ENCODE measurements at places on chromosomes 2 and 18.

DNA sequence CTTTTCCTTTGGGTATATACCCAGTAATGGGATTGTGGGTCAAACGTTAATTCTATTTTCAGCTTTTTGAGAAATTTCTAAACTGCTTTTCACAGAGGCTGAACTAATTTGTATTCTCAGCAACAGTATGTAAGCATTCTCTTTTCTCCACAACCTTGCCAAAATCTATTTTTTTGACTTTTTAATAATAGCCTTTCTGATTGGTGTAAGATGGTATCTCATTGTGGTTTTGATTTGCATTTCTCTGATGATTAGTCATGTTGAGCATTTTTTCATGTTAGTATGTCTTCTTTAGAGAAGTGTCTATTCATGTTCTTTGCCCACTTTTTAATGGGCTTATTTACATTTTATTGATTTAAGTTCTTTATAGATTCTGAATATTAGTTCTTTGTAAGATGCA, 145.5 kb downstream of the TRABD2A start:
- no peak for DNase-seq

- DNase-seq, result no peak
Measured at GRCh38 chr2:5562426-5562825, 129.8 kb upstream of the SOX11 start.

DNA sequence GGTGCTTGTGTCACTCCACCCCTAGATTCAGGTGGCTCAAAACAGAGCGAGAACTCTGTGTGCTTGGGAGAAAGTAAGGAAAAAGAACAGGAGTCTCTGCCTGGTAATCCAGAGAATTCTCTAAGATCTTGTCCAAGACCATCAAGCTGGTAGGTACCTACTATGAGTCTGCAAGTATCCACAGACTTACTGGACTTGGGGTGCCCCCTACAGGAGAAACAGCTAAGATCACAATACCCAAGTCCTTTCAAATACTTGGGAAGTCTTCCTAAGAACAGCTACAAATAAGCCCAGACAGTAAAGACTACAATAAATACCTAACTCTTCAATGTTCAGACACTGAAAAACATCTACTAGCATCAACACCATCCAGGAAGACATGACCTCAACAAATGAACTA, 1143.6 kb upstream of the ACVR2A start:
- DNase-seq, result no peak

GRCh38 chr2:188193230-188193629, 98.4 kb upstream of the GULP1 start:
- DNase-seq, result no peak

- DNase-seq, result no peak
Measured at GRCh38 chr2:234044157-234044556, 6.3 kb upstream of the SPP2 start.

GRCh38 chr2:127155028-127155581, 48.2 kb upstream of the BIN1 start:
- no peak for DNase-seq

DNA sequence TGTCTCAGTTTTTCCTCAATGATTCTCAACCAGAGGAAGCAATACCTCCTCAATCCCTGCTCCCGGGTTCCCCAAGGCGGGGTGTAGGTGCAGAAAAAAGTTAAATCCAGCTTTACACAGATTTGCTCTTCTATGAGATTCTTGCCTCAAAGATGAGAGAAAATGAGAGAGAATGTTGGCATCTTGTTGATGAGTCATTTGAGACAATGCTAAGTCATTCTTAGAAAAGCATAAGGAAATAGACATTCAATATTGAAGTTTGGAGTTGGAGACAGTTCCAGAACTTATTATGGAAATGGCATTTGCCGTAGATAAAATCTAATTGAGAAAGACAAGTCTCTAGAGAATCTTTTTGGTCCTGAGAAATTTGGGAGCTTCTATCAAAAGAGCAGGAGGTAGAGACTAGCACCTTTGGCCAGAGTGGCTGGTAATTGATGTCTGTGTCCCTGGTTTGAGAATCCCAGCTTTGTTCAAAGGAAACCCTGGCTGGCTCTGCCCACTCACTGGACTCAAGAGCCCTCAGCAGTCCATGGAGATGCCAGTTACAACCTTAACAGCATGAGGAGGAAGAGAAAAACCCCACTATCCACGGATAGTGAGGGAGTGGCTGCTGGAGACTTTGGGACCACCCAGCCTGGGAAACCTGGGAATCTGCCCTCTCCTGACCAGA, 181.2 kb downstream of the FAM124B start:
- no peak for DNase-seq

DNA sequence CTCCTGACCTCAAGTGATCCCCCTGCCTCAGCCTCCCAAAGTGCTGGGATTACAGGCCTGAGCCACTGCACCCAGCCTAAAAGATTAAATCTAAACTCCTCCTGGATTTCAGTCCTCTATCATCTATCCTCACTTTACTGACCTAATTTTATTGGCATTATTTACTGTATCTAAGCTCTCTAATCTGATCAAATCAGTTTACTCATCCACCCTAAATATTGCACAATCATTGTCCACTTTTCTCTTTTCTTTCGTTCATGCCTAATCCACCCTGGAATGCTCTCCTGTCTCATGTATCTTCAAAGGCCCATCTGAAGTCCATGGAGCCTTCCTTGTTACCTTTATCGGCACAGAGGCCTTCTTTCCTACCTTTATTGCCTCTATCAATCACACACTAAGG, 31.6 kb upstream of the GPR155 start:
- no peak for DNase-seq

GRCh38 chr2:64225491-64225890, 81.3 kb upstream of the PELI1 start:
- DNase-seq, result no peak

GRCh38 chr2:195532628-195533271, 124.3 kb upstream of the SLC39A10 start:
- no peak for DNase-seq

- DNase-seq, result no peak
Measured at GRCh38 chr18:47870605-47871004, 59.9 kb downstream of the SMAD2 start.

DNA sequence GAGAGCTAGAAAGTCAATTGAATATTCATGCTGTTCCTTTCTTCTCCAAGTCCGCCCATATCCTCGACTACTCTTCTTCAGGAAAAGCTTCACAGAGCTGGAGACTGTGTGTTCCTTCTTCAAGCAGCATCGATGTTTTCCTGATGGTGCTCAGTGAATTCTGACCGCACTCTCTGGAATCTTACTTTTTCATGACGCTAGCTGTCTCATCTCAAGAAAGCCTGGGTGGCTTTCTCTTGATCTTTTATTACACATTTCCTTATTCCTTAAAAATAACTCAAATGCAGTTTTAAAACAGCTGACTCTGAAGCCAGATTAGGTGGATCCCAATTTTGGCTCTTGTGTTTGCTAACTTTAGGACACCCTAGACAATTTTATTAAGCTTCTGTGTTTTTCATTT, 1245.1 kb upstream of the LRRTM1 start:
- no peak for DNase-seq

DNA sequence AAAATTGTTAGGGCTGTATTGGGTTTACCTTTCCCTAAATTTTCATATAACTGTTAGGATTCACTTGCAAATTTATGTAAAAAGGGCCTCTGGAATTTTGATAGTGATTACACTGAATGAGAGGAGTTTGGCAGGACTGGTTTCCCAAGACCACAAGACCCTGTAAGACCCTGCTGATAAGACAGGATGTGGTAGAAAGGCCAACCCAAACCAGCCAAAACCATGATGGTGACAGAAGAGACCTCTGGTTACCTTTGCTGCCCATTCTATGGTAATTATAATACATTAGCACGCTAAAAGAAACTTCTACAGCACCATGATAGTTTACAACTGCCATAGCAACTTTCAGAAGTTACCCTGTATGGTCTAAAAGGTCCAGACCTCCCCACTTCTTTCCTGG, 8.3 kb upstream of the CASP10 start:
- no peak for DNase-seq

- no peak for DNase-seq
Measured at GRCh38 chr2:137237055-137237454, 471.7 kb downstream of the THSD7B start.

DNA sequence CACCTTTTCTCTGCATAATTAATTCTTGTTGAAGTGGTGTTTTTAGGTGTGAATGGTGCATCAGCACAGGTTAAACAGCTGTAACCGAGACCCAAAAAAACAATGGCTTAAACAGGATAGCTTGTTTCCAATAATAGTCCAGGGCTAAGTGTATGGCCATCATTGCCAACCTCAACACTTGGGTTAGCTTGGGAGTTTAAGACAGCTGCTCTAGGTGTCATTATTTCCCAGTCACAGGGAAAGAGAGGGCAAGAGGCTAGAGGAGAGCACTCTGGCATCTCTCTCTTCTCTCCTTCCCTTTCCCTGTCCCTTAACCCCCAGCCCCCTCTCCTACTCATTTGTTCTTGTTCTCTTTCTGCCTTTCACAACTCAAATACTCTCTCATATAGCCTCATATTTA, 21.1 kb downstream of the BIRC6 start:
- no peak for DNase-seq

DNA sequence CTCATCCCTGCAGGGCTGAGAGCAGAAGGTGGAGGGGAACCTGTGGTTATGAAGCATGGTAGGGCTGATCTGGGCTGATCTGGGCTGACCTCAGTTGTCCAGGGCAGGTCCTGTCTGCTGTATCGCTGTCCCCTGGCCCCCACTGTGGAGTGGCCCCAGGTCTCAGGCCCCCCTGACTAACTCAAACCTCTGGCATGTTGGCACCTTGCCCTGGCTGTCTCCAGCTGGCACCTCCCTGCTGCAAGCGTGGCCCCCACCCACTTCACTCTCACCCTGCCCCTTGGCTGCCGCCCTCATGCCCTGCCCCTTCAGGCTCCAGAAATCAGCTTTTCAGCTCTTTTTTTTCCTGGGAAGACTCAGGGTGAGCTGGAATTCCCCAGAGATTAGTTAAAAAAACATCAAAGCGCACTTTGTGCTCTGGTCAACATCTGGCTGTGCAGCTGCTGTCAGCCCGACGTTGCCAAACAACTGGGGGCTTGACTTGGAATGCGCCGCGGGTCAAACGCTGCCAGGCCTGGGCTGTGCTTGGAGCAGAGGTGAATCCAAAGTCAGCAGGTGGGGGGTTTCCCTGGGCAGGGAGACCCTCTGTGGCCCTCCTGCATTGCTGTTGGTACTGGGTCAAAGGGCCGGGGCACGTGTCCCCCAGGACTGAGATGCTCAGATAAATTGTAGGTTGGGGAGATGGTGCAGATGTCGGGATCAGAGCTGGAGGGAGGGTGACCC, 173.8 kb upstream of the HDAC4 start:
- no peak for DNase-seq

DNA sequence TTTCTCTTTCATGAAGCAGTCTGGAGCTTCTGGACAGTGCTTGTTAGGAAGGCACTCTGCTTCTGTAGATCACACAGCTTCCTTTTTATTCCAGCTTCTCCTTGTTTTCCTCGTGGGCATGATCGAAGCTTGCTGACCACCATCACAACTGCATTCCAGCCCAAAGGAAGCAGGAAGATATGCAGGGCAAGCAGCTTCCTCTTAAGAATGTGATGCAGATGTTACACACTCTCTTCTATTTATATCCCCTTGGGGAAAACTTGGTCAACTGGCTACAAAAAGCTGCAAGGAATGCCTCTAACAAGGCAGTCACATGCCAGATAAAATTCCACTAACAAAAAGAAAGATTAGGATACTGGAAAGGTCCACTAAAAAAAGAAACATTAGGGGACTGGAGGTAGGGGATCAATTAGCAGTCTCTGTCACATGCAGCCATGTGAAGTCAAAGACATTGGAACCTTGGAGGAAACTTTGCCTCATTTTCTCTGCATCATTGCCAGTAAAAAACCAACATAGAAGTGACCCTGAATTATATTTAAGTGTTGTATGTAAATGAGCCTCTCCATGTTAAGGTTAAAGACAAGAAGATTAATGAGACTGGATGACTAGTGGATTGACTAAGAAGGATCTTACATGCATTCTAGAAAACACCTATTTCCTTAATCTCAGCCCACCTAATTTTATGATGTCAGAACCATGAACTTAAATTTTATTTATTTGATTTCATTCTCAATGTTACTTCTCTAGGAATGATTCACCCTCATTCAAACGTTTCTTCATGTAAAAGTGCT, 98.3 kb downstream of the NAB1 start:
- DNase-seq, result no peak

- DNase-seq, result no peak
Measured at GRCh38 chr2:37676274-37676673, 4.8 kb upstream of the CDC42EP3 start.

DNA sequence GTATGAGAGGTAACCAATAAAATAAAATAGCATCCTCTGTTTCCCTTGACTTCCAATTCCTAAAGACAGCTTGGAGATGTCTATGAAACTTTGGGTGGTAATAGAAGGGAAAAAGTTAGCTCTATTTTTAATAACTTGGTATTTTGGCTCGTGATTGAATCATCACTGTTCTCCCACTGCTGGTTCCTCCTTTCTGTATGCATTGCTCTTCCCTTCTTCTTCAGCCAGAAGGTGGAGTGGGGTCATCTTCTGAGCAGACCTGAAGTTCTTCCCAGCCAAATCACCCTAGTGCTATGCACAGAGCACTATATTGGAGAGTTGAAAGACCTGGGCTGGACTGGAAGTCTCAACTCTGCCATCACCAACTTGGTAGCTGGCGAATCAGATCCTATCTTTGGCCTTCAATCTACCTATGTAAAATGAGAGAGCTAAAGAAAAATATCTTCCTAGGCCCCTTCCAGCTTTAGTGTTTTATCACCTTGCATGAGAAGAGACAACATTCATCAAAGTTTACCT, 54.1 kb downstream of the CPO start:
- DNase-seq, result no peak

DNA sequence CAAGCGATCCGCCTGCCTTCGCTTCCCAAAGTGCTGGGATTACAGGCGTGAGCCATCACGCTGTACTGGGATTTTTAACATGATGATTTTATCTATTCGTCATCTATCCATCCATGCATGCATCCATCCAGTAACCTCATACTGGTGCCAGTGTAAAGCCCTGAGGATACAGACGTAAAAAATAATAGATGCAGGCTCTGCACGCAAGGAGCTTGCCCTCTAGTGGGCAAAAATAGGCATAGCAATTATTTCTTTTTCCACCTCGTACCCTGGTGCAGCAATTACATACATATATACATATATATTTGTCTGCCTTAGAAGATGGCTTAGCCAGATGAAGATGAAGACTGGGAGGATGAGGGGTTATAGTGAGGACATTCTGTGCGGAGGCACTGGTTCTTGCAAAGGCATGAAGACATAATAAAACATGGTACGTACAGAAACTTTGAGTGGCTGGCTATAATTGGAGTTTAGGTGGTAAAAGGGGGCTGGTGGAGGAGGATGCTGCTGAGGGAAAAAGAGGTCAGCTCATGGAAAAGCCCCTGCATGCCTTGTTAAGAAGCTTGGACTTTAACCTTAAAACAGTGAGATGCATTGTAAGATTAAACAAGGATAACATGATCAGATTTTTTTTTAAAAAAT, 19.6 kb upstream of the RPIA start:
- no peak for DNase-seq

All from stimulated activated naive CD8-positive, alpha-beta T cell treated with anti-CD3 and anti-CD28 coated beads, Interleukin-15, amount 100 ng/mL, for 72 hours (primary cell).